Effector memory CD8-positive, alpha-beta T cell (primary cell): ENCODE measurements at places on chromosomes 5 and 9.

DNA sequence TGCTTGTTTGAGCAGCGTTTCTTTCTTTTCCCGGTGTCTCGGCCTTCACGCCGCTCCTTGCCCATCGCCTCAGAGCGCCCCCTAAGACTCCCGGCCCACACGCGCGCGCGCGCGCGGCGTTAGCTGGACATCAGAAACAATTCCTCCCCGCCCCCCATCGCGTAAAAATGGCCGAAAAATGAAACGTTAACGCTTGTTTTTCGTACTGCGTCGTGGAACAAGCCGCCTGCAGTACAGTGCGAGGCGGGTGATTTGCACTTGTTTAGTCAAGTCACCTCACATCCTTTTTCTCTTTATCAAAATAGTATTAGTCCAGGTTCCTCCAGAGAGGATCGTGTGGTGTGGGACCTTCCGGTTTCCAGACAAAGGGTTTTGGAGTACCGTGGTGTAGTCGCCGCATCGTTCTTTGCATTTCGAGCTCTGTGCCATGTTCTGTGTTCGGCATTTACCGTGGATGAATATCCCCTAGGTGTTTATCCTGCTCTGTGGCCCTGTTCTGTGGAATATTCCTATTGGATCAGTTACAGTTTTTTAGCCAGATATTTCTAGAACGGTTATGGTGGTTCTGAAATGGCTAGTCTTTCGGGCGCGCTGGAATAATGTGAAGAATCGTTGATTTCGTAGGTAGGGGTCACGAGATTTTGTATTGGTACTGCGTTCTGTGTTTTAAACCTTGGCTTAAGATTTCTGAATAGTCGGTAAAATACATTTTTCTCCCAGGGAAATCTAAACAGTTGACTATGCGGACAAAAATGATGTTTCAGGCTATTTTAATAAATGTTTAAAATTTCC is 1.0 kb downstream of the MATR3 start:
- DNase-seq = peak; percentile 43

- DNase-seq = no peak
Observed at GRCh38 chr9:123775289-123776284, 154.3 kb downstream of the DENND1A start.

DNA sequence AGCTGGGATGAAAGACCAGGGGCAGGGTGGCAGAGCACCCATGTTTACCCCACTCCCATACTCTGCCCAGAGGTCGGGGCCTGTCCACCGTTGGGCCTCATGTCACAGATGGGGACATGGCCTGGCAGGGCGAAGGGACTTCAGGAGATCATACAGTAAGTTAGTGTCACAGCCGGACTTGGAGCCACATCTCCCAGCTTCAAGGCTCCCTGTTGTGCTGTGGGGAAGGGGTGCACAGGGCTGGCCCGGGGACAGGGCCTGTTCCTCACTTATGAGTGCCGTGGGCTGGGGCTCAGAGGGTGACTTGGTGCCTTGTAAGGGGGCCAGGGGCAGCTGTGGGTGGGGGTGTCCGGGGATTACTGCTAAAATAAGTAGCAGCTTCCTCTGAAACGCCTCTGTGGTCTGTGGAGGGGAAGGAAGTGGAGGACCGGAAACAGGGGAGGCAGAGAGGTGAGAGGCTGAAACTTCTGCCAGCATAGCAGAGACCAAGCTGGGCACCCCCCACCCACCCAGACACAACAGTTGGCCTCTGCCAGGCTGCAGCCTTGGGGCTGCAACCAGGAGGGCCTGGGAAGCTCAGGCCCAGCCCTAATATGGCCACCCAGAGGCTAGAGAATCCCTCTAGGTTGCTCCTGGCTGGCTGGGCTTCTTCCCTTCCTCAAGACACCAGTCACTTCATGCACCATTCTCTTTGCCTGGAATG is 41.1 kb upstream of the NEK6 start:
- peak; percentile 35 for DNase-seq

DNA sequence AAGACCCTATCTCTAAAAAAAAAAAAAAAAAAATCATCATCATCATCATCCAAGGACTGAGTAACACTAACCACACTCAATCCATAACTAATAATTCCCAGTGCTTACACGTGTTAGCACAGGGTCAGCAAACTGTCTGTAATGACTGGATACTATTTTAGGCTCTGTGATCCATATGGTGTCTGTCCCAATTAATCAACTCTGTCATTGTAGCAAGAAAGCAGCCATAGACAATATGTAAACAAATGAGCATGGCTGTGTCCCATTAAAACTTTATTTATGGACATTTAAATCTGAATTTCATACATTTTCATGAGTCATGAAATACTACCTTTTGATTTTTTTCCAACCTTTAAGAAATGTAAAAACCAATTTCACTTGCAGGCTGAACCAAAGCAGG is 148.4 kb downstream of the SIL1 start:
- DNase-seq = no peak

DNA sequence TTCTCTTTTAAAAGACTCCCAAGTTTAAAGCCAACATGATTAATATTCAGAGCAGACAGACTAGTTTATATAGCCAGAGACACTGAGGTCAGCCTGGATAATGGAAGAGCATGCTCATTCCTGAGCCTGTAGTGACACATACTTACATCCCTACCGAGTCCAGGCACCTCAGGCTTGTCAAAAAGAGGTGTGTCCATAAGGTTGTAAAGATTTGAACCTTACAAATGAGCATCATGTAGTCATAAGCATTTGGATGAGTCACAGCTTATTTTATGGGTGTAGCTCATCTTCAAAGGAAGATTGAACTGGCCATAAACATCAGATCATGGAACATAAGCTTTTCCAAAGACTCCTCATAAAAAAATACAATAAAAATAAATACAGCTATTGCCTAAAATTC is 333.5 kb downstream of the EFNA5 start:
- DNase-seq = no peak

DNA sequence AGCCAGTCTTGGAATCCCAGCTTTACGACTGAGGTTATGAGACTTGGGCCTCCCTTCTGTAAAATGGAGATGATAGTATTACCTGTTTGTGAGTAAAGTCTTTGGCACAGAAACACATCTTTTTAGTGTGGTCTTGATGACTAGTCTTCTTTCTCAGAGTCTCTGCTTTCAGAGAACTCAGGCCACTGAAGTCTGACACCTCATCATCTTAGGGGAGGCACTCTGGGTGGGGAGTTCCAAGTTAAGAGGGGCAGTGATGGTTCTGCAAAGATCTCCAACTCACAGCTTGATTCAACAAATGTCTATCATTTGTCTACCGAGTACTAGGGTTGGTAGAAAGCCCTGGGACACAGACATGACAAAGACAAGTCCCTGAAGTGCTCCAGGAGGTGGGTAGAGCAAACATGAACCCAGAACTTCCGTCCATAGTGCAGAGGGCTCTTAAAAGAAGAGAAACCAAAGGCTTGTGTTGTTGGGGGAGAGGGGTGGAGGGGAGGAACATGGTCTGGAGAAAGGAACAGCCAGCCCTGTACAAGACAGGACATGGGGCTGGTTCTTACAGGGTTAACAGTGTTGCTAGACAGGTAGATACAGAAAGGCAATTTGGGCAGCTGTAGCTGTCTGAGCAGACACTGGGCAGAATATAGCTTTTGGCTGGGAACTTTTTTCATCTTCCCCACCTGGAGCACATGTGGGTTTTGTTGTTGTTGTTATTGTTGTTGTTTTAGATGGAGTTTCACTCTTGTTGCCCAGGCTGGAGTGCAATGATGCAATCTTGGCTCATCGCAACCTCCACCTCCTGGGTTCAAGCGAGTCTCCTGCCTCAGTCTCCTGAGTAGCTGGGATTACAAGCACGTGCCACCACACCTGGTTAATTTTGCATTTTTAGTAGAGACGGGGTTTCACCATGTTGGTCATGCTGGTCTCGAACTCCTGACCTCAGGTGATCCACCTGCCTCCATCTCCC is 2.6 kb upstream of the CD14 start:
- no peak for DNase-seq

DNA sequence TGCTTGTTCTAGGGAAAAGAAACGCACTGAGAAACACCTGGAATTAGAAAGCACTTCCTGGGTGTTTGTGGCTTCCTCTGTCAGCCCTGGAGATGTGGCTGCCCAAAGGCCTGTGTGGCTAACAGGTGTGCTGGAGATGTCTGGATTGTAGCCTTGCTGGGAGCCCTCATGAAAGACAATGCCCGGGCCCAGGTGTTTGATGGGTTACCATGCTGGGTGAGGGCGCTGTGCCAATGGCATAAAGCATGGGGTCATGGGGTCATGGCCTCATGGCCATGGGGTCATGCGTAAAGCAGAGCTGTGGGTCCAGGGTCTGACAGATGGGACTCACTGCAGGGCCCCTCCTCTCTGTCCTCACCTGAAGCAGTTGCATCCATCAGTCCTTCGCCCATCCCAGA is 21.6 kb downstream of the ANKRD33B start:
- DNase-seq = no peak

GRCh38 chr9:128169925-128170324 is 9.9 kb downstream of the BBLN start:
- DNase-seq = no peak

DNA sequence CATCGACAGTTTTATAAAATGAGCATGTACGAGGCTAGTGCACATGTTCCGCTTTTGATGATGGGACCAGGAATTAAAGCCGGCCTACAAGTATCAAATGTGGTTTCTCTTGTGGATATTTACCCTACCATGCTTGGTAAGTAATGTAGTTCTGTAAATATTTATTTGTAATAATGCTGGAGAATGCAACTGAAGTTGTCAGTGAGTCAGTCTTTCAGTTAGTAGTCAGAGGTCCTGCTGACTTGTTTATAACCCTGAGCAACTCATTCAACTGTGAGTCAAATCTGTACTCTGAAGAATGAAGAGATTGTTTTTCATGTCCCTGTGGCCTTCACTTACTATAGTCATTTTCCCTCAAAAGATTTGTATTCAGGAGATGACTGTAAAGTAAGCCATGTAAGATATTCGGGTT is 28.4 kb upstream of the GPR150 start:
- DNase-seq = no peak

GRCh38 chr9:88173378-88173999 is 35.2 kb upstream of the SPATA31C2 start:
- peak; percentile 43 for DNase-seq

GRCh38 chr9:93613791-93614190 is 37.4 kb downstream of the PHF2 start:
- no peak for DNase-seq

DNA sequence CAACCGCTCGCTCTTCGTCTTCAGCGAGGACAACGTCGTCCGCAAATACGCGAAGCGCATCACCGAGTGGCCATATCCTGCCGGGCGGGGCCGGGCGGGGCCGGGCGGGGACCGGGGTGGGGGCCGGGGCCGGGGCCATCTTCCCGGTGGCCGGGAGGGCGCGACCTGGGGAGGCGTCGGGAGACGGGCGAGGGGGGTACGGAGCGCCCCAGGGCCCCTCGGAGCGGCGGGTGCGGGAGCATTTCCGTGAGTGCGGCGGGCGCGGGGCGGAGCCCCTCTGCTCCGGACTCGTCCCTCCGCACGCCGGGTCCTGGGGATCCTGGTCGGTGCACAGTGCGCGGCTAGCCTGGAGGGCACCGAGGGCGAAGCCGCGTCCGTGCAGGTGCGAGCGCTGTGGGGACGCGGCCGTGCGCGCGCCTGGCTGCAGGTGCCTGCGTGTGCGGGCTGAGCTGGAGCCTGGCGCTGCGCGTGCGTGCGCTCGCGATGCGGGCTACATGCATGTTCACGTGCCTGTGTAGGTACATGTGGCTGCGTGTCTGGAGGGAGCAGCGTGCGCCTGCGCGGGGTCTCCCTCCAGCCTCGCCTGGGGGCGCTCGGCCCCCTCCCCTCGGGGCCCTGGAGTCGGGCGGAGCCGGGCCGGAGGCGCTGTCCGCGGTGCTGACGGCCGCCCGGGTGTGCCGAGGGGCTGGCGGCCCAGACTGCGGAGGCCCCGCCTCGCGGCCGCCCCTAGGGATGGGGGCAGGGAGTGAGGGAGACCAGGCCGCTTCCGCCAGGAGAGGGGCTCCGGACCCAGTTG is 762 bp downstream of the CACNA1B start:
- no peak for DNase-seq

- DNase-seq = no peak
Observed at GRCh38 chr9:81363916-81364480, 325.3 kb downstream of the TLE1 start.

GRCh38 chr9:88106492-88106891 is 31.8 kb downstream of the SPATA31C2 start:
- DNase-seq = no peak

GRCh38 chr9:7899753-7900152 is 100.2 kb upstream of the DMAC1 start:
- no peak for DNase-seq

GRCh38 chr9:14396171-14396570 is 82.2 kb upstream of the NFIB start:
- no peak for DNase-seq

GRCh38 chr5:10789726-10790125 is 28.7 kb upstream of the DAP start:
- no peak for DNase-seq

GRCh38 chr5:10360686-10361085 is 7.2 kb downstream of the MARCHF6 start:
- no peak for DNase-seq

GRCh38 chr5:66915531-66915930 is 281.1 kb downstream of the CD180 start:
- DNase-seq = no peak

DNA sequence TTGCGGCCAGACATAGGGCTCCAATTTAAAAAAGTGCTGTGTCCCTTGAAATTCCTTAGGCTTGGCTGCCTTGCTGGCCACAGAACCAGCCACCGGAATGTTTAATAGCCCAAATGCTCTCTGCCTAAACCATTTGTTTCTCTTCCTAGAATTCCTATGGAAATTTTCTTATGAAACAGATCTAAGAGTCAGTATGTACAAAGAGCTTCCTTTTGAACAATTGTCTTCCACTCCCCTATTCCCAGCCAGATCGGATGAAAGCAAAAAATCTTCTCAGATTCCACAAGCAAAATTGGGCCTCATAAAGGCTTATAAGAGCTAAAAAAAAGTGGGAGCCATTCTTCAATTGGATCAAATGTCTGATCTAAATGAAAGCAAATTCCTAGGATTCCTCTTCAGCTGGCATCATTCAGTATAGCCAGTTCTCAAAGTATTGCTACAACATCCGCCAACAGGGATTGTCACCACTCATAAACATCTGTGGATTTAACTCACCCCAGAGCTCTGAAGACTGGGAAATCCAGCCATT is 104.3 kb downstream of the CEMIP2 start:
- DNase-seq = no peak

GRCh38 chr9:83582029-83582428 is 40.9 kb upstream of the IDNK start:
- no peak for DNase-seq

DNA sequence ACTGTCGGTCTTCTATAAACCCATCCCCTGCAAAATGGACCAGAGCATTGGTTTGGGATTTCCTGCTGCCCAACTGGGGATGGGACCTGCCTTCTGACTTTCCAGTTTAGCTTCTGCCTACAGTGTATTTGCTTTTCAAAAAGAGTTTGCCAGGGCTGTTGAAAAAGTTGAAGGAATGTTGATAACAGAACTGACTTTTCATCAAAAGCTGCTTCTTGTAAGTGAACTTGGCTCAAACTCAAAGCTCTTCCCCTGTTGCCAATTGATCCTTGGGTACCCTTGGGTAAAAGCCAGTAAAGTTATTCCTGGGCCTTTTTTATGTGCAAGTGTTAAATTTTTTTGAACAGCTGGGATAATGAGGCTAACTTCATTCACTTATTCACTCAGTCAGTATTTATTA is 142.9 kb upstream of the SLC30A5 start:
- DNase-seq = no peak
